ENCODE measurements at places on chromosomes 16 and 17.

GRCh38 chr17:63024716-63025115 is 58.7 kb downstream of the TANC2 start:
- no peak for DNase-seq

GRCh38 chr17:81406117-81406953 is 11.1 kb downstream of the BAHCC1 start:
- DNase-seq = no peak

DNA sequence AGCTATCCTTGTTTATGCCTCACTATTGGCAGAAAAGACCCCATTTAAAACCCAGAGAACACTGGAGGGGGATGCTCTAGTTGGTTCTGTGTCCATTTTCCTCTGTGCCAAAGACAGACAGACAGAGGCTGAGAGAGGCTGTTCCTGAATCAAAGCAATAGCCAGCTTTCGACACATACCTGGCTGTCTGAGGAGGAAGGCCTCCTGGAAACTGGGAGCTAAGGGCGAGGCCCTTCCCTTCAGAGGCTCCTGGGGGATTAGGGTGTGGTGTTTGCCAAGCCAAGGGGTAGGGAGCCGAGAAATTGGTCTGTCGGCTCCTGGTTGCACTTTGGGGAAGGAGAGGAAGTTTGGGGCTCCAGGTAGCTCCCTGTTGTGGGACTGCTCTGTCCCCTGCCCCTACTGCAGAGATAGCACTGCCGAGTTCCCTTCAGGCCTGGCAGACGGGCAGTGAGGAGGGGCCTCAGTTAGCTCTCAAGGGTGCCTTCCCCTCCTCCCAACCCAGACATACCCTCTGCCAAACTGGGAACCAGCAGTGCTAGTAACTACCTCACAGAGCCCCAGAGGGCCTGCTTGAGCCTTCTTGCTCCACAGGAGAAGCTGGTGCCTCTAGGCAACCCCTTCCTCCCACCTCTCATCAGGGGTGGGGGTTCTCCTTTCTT is 56.1 kb downstream of the IGF2BP1 start:
- DNase-seq = no peak

- no peak for DNase-seq
Observed at GRCh38 chr16:22684574-22685458, 129.1 kb upstream of the HS3ST2 start.

- no peak for DNase-seq
Observed at GRCh38 chr17:66632731-66633130, 202.2 kb upstream of the CACNG5 start.

- no peak for DNase-seq
Observed at GRCh38 chr16:87491522-87492290, 1.1 kb downstream of the ZCCHC14 start.

DNA sequence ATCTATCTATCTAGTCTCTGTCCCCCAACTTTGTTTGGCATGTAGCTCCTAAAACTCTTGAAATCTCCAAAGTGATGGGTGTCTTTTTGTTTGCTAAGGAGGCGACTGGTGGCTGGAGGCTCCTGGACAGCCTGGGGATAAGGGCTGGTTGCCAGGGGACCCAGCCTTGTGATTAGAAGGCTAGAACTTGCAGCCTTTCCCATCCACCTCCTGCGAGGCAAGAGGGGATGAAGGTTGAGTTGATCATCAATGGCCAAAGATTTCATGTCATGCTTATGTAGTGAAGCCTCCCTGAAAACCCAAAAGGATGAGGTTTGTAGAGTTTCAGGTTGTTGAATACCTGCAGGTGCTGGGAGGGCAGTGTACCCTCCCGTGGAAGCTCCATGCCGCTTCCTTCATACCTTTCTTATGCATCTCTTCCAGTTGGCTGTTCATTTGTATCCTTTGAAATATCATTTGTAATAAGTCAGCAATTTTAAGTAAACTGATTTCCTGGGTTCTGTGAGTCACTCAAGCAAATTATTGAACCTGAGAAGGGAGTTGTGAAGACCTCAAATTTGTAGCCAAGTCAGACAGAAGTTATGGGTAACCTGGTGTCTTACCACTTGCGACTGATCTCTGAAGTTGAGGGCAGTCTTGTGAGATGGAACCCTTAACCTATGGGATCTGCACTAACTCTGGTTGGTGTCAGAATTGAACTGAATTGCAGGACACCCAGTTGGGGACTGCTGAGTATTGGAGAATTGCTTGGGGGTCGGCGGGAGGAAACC is 202.4 kb downstream of the SEC14L1 start:
- DNase-seq = no peak

DNA sequence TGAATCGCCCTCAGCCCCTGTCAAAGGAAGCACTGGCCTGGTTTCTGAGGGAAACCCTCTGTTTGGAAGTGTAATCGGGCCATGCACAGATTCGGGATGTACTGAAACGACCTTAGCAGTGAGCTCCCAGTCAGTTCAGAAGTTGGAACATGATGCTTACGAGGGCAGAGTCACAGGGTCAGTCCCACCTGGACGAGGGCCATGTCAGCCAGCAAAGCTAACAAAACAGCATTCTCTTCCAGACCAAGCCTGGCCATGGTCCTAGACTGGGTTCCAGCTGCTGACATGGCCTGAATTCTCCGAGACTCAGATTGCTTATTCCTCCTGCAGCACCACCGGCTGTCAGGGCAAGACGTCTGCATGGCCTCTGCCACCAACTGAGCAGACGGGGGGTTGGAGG is 192.2 kb upstream of the WSCD1 start:
- DNase-seq = no peak

- peak; percentile 39 for DNase-seq
Observed at GRCh38 chr17:40025991-40026815, 11.0 kb downstream of the CSF3 start.

DNA sequence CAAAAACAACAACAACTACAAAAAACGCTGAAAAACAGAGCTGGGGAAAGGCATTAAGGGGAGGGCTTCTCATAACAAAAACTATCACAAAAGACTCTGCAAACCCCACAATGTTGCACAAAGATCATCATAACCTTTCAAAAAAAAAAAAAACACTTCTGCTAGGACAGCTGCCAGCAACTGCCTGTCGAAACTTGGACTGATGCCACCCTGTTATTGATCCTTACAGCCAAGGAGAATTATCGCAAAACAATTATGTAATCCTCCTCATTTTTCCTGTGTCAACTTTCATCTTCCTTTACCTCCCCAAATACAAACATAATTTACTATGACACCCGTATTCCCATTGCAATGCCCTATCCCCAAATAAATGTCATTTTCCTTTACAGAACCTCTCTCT is 9.3 kb downstream of the CCDC40 start:
- no peak for DNase-seq

- DNase-seq = no peak
Observed at GRCh38 chr17:79413611-79414010, 197.2 kb downstream of the RBFOX3 start.

- no peak for DNase-seq
Observed at GRCh38 chr17:74819801-74820436, 39.8 kb downstream of the GRIN2C start.

- DNase-seq = peak; percentile 62
Observed at GRCh38 chr17:78013683-78014467, 55.4 kb downstream of the TNRC6C start.

GRCh38 chr17:82835766-82836512 is 3.9 kb downstream of the ZNF750 start:
- DNase-seq = no peak

- no peak for DNase-seq
Observed at GRCh38 chr17:51046514-51047384, 73.9 kb downstream of the SPAG9 start.

GRCh38 chr16:64234200-64234599 is 887.7 kb downstream of the CDH11 start:
- DNase-seq = no peak

GRCh38 chr17:49753959-49754391 is 10.0 kb downstream of the FAM117A start:
- DNase-seq = no peak

GRCh38 chr17:78272181-78272913 is 40.9 kb downstream of the TMEM235 start:
- peak; percentile 82 for DNase-seq

GRCh38 chr17:78375401-78376151 is 2.9 kb upstream of the PGS1 start:
- DNase-seq = no peak

DNA sequence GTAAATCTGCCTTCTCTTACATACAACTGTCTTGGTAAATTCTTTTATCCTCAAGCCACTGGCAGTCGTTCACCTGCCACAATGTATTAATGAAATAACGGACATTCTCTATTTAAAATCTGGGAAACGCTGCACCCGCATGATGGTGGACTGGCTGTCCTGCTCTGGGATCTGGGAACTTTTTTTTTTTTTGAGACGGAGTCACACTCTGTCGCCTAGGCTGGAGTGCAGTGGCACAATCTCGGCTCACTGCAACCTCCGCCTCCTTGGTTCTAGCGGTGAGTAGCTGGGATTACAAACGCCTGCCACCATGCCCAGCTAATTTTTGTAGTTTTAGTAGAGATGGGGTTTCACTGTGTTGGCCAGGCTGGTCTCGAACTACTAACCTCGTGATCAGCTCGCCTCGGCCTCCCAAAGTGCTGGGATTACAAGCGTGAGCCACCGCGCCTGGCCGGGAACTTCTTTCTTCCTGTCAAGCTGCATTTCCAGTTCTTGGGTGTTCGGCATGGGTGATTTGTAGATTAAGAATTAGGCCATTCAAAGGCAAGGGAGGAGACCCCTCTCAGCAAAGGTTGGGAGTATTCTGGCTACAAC is 28.3 kb downstream of the PRDM7 start:
- no peak for DNase-seq

DNA sequence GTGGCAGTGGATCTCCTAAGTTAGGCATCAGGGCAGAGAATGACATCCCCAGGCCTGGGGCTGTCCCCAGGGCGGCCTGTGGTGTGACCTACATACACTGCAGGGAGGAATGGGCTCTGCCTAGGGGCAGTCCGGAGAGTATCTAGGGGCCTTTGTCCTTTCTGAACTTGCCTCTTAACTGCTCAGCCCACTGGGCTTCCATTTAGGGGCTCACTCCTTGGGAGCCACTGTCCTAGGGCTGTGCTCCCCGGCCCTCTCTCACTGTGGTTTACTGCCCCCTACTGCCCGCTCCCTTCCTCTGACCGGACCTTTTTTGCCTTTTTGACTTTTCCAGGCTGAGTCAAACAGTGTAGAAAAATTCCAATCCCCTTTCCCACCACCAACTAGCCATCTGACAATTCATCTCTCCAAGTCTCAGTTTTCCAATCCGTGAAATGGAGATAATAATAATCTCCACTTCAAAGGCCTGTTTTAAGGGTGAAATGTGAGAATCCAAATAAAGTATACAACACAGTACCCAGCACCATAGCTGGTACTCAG is 66.8 kb downstream of the DNAH3 start:
- peak; percentile 13 for DNase-seq

- DNase-seq = no peak
Observed at GRCh38 chr16:75927810-75928209, 201.5 kb upstream of the CPHXL start.

- DNase-seq = no peak
Observed at GRCh38 chr17:11825572-11826209, 171.6 kb downstream of the ZNF18 start.

- no peak for DNase-seq
Observed at GRCh38 chr17:80716986-80717719, 172.5 kb downstream of the RPTOR start.

DNA sequence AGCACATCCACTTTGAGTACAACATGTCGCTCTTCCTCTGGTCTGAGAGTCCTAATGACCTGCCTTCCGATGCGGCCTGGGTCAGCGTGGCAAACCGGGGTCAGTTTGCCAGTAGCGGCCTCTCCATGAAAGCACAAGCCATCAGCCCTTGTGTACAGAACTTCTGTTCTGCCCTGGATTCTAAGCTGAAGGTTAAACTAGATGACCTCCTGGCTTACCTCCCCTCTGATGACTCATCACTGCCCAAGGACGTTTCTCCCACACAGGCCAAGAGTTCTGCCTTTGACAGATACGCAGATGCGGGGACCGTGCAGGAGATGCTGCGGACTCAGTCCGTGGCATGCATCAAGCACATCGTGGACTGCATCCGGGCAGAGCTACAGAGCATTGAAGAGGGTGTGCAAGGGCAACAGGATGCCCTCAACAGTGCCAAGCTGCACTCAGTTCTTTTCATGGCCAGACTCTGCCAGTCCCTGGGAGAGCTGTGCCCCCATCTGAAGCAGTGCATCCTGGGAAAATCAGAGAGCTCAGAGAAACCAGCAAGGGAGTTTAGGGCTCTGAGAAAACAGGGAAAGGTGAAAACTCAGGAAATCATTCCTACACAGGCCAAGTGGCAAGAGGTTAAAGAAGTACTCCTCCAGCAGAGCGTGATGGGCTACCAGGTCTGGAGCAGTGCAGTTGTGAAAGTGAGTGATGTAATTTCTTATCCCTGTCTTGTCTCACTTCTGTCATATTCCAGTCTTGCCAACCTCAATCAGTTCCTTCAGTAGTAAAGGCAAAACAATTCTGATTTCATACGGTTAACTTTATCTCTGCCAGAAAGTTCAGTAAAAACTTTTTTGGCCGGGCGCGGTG is 8.6 kb downstream of the COG1 start:
- no peak for DNase-seq

- DNase-seq = peak; percentile 66
Observed at GRCh38 chr17:39225959-39226683, 376 bp upstream of the STAC2 start.

DNA sequence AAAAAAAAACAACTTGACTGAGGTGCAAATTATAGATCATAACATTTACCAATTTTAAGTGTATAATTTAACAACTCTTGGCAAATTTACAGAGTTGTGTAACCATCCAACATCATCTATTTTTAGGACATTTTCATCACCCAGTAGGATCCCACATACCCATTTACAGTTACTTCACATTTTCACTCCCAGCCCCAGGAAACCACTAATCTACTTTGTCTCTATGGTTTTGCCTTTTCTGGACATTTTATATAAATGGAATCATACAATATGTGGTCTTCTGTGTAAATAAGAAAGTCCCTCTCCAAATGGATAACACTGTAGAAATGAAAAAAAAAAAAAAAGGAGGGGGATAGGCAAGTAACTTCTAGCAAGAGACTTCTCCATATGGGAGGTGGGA is 26.1 kb upstream of the XYLT1 start:
- DNase-seq = no peak

DNA sequence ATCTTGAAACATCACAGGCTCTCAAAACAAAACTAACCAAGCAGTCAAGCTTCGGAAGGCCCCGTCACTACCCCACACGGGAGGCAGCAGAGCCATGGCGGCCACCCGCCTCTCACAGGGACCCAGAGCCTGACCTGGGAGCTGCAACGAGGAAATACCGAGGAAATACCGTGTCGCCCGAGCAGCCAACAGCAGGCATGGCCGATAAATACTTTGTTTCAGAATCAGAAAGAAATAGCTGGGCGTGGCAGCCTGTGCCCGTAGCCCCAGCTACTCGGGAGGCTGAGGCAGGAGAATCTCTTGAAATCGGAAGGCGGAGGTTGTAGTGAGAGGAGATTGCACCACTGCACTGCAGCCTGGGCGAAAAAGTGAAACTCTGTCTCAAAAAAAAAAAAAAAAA is 6.9 kb downstream of the LMF1 start:
- no peak for DNase-seq

GRCh38 chr17:28480799-28481571 is 7.5 kb downstream of the SLC13A2 start:
- no peak for DNase-seq

- DNase-seq = peak; percentile 93
Observed at GRCh38 chr16:10942352-10943063, at the start of gene DEXI. Gene DEXI (minus strand): TSS chr16:10942468. CDS start chr16:10942005, 463 bp downstream.

GRCh38 chr16:75754141-75754540 is 27.9 kb upstream of the CPHXL start:
- no peak for DNase-seq

All from CD8-positive, alpha-beta T cell (primary cell).